ENCODE measurements at places on chromosomes 5 and 9. TPM values are rescaled to one million over a fixed set of nuclear protein-coding genes. Genes with fewer than 3 reads are reported as not detected.

The PCDH1 gene
- total RNA-seq = 0.55 TPM

The SIT1 gene
- total RNA-seq = not detected

The APBA1 gene
- total RNA-seq = 7.1 TPM

The SPINK13 gene
- total RNA-seq = 2.4 TPM

The SPATA31C1 gene
- not detected for total RNA-seq

The LECT2 gene
- not detected for total RNA-seq

The CTSV gene
- total RNA-seq = 0.37 TPM

The CHMP5 gene
- 115 TPM for total RNA-seq
